ENCODE measurements at places on chromosomes 11 and 22.

GRCh38 chr11:127818625-127819024, 768.7 kb downstream of the ETS1 start:
- DNase-seq: no peak

DNA sequence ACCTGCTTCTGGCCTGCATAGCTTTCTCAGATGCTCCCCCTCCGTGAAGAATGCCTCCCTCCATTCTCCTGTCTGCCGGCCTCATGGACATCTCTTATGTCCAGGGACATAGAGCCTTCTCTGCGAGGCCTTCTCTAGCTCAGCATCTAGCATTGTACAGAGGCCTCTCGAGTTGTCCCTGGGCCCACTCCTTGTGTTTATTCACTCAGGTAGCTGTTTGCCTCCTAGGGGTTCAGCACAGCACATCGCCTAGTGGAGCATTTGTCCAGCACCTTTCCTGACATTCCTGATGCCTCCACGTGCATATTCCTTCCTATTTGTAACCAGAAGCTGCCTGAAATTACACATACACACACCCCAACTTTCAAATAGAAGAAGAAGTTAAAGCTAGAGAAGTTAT, 101.3 kb downstream of the TBC1D22A start:
- DNase-seq: no peak

DNA sequence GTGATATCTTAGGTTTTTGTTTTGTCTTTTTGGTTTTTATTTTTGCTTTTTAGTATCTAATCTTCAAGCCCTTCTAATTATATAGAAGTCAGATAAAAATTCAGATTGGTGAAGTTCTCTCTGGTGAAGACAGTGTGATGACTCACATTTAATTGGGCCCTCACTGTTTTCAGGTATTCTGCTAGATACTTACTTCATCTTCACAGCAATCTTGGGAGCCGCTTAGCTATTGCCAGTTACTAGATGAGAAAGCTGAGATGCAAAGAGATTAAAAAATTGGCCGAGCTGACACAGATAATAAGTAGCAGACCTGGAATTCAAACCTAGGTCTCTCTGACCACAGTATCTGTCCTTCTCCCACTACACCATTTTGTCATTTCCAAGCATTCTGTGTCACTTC, 75.0 kb downstream of the PPP2R1B start:
- no peak for DNase-seq

- no peak for DNase-seq
Observed at GRCh38 chr11:115550291-115551059, 46.3 kb upstream of the CADM1 start.

GRCh38 chr11:7632211-7632610, 41.1 kb downstream of the CYB5R2 start:
- no peak for DNase-seq

- no peak for DNase-seq
Observed at GRCh38 chr11:10355257-10355661, 50.4 kb downstream of the ADM start.

- DNase-seq: no peak
Observed at GRCh38 chr11:13094930-13095687, 86.0 kb downstream of the RASSF10 start.

DNA sequence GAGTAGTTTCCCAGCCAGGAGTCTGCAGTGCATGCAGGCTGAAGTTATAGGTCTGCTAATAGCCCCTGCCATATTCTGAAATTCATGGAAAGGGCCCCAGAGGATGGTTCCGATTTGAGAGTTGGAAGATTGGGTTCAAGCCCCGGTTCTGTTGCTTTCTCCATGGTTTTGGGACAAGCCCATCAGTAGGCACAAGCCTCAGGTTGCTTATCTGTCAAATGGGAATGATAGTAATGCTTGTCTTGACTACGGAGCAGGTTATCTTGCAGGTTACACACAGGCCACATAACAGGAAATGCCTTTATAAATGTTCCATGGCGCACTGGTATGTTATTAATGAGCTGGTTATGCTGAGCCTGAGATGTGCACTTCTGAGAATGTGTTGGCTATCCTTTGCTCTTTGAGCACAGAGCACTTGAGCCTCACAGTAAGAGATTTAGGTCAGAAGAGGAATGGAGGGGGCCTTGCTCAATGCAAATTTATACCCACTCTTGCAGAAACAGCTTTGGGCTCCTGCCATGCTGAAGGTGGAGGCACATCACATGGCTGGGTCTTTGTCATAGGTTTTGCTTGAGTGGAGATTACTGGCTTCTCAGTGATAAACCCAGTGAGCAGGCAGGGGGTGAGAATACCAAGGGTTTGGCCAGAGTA, 47.1 kb downstream of the ZNRF3 start:
- no peak for DNase-seq

DNA sequence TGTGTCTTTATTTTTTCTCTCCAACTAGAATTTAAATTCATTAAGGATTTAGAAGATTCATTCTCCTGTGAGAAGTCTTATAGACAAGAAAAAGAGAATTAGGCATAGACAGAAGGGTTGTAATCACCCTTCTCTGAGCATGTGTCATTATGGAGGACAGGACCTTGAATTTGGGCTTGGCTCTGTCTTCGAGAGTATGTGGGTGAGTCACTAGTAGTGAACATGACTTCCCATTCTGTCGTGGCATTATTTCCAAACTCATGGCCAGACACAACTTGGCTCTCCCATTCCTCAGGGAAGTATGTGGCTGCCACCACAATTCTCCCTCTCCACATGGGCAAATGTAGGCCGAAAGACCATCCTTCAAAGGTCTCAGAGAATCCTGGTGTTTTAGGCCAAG, 14.3 kb upstream of the ANKK1 start:
- DNase-seq: no peak

DNA sequence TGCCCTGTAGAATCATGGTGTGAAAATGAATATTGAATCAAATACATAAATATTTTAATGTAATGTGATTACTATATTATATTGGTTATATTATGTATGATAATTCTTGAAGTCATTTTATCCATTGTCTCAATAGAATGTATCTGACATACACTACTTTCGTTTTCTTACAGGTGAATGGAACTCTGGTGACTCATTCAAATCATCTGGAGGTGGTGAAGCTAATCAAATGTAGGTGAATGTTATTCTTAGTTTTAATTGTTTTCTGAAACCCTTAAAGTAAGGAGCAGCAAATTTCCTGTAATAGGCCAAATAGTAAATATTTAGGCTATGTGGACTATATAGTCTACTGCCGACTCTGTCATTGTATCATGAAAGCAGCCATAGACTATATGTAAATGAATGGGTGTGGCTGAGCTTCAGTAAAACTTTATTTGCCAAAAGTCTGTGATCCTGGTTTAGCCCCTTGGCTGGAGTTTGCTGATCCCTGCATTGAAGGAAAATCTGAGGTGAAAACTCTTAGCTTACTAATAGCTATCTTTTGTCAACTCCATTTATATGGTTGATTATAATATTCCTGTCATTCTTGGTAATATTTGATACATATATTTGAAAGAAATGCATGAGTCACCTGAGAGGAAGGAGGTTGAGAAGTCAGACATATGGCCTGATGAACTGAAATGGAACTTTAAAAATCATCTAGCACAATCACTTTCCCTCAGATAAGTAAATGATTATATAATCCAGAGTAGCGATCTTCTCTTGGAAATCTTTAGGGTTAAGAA, 87.2 kb upstream of the GRIK4 start:
- DNase-seq: no peak

DNA sequence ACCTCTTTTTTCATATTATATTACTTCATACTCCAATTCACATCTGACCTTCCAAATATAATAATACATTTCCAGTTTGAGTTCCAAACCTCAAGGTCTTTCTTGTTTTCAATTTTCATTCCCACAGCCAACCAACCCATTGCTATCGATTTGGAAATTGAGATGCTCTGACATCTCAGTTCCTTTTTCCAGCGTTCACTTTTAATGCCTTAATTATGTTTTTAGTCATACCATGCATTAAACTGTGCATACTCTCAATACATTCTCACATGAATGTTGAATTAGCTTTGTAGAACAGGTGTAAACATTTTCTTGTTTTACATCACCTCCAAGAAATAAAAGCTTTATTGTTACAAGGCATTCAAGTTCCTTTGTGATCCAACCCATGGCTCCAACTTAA, 294.2 kb upstream of the ANO3 start:
- DNase-seq: no peak

DNA sequence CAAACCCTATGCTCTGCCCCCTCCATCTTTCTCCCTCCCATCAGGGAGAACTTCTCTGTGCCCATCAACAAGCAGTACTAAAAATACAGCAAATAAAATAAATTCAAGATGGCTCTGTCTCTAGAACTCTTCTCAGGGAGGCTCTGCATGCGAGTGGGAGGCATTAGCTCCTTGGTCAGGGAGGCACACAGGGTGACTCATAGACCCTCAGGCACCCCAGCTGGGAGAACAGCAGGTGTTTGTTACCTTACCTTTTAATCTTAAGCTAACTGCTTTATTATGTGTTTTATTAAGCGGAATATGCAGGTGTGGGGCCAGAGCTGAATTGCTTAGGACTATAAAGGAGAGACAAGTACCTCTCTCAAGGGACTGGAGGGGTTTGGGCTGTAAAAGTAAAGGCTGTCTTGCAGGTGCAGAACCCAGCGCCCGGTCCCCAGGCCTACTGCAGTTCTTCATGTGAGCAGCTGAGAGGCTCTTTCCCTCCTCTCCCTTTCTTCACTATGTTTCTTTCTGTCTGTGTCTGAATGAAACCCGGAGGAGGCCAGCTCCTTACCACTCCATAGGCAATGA, 20.8 kb downstream of the CSNK2A3 start:
- DNase-seq: no peak

DNA sequence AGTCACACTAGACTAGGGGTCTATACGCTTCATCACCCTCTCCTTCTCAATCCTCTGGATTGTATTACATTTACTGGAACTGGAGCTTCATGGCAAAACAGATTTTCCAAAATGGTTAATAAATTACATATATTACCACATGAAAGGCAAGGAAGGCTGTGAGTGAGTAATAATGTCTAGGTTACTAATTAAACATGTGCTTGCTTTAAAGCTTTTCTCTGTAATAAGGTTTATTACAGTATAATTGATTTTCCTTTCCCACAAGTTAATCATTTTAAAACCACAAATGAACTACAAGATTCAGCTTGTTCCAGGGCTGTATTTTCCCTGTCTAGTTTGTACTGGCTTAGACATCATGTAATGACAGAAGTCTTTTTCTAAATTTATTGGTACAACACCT, 25.6 kb downstream of the MMP13 start:
- no peak for DNase-seq

DNA sequence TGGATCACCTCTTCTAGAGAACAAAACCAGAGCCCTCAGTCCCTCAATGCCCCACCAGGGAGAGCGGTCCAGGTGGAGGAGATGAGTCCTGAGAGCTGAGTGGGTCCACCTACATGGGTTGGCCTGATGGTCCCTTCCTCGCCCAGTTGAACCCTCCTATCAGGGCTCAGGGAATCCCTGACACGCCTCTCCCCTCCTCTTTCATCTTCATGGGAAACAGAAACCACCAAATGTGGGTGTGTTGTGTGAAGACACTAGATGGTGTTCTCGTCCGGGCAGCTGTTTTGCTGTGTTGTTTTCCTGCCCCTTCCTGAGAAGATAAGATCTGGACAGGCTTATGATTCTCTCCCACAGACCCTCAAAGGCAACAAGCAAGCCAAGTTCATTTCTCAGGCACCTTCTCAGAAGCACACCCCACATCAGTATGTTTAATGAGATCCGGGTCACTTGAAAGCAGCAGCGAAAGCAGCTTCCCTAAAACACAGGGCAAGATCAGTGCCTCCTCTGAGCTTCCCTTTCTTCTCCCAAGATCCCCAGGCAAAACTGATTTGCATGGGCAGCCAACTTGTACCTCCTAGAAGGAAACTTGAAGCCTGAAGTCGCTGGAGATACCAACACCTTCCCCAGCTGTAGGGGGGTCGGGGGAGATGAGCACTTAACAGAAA, 35.3 kb upstream of the POU2AF1 start:
- DNase-seq: no peak

DNA sequence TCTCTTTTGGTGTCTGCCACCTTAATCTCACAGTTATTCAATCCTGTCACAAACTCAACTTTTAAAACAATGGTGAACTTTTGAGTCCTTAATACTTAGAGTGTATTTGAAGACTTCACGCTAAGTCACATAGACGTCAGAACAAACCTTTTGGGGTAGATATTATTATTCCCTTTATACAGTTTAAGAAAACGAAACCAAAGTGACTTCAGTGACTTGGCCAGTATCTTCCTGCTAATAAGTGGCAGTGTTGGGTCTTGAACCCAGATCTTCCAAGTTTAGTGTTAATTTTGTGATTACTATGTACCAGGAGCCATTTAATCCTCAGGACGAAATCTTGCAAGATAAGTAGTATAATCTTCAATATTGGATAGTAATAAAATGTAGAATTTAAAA, 691 bp downstream of the CEP295 start:
- no peak for DNase-seq

DNA sequence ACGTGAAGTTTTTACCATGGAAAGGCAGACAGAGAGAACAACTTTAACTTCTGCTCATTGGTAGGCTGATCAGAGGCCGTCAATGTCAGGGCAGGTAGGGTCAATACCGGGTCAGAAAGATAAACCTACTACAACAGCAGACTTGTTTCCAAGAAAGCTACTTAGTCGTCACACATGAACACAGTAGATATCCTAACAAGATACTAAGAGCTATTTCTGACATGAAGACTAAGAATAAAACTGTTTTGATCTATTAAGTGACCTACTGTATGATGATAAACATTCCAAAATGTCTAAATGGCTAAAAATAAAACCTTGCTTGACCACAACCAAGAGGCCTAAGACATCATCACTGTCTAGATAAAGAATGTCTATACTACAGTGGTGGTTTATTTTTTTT, 231.3 kb downstream of the CADM1 start:
- no peak for DNase-seq

DNA sequence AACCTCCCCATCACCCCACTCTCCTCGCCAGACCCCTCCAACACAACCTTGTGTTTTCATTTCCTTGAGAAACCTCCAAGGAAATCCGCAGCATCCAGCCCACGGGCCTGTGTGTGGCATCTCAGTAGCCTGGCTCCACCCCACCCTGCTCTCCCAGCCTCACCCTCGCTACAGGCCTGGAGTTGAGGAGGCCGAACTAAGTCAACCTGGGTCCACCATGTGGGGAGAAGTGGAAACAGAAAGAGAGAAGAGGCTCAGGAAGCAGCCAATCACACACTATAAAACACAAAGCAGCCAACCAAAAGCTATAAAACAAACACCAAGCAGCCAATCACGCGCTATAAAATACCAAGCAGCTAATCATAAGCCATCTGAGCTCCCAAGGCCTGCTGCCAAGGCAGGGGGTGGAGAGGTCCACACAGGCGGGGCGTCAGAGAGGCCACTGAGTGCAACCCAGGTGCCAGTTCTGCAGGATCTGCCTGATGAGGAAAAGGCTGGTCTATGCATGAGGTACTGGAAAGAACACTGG, 72.0 kb downstream of the MICAL3 start:
- no peak for DNase-seq

- no peak for DNase-seq
Observed at GRCh38 chr11:66157182-66157864, 87.3 kb downstream of the PACS1 start.

- DNase-seq: no peak
Observed at GRCh38 chr22:19042285-19043120, 79.7 kb downstream of the DGCR2 start.

GRCh38 chr11:104763930-104764709, 134.1 kb downstream of the CASP12 start:
- no peak for DNase-seq
